NT2/D1 (cell line): ENCODE measurements at places on chromosomes 7 and 10.

GRCh38 chr7:76060842-76061241 lies 12.9 kb downstream of the MDH2 start:
- no peak for DNase-seq

DNA sequence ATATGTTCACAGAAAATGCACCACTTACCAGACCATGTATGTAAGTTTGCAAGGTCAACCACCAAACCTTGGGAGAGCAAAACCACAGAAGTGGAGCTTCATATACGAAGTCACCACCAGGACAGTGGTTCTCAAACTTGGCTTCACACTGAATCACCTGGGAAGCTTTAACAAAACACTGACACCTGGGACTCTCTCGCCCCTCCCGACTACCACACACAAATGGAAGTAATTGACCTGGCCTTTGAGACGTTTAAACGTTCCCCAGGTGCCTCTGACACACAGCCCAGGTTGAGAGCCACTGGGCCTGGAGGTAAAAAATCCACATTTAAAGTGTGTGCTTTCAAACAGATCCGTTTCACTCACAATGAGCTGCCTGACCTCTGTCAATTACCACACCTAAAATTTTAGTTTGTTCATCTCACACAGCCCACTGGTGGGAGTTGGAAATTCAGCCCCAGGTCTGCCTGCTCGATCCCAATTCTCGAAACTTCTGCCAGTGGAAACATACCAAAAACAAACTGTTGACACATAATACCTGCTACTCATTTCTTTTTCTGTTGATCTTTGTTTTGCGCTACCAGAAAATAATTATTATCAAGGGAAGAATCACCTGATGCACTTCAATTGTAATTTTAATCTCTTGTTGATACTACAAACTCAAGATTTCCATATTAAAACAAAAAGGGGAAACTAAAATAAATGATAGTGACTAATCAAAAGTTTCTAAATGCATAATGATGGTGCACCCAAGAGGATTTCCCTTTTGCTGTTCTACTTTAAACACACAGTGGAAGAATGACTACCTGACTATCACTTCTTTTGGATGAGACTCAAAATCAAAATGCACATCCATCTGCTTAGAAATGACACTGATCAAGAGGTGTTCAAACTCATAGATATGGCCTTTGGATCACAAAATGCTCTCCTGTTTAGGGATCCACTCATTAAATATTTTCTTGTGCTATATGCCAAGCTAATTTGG lies 26.6 kb downstream of the CDNF start:
- DNase-seq = no peak

DNA sequence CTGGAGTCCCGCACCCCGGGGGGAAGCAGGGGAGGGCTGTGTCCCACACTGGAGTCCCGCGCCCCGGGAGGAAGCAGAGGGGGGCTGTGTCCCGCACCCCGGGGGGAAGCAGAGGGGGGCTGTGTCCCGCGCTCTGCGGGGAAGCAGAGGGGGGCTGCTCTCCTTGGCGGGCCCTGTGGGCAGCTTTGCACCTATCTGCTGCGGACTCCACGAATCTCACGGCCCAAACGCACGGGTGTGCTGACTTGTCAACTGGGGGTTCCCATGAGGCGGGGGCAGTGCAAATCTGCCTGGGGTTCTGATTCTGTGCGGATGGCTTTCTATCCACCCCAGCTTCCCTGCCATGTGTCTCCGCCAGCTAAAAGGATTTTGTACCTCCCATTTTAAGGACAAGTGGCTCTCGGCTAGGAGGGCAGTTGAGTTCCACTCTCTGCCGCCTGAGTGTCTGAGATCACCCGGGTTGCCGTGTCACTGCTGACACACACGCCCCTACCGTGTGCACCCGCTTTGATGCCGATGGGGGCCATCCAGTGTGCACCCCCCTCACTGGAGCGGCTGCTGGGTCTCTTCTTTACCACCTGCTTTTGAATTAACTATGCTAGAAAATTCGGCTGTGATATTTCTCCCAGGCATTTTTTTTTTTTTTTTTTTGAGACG lies 20.5 kb downstream of the GPER1 start:
- DNase-seq = no peak

- DNase-seq = no peak
These were observed 204.1 kb downstream of the EBF3 start for GRCh38 chr10:129760003-129760315.

DNA sequence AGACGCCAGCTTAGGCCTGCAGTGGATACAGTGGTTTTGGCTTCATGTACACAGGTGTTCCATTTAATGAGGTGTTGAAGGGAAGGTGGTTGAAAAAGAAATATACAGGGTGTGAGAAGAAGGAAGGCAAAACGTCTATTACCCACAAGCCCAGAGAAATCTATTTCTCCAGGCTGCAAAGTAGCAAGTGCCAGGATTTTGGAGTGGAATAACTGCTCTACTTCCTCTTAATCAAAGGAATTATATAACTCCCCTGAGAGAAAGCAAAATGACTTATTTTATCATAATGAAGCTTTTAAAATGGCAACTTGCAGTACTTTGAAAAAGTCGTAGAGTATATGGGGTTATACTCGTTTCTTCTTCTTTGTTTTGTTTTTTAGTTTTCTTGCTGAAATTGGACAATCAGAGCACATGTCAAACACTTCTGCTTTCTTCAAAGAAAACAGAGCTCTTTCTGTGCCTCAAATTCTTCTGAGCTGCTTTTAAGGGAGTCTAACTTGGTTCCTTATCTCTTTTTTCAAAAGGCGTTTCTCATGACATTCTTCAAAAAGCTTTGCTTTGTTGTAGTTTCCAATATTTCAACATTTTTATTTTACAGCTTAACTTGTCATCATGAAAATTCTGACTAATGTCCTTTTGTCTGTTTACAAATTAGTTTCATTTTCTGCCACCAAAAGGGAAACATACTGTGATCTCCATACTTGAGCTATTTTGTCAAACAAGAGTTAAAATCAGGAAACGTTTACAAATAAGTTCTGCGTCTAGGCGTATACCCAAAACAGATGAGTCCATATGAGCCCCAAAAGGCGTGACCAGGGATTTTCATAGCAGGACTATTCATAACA lies 289.7 kb downstream of the FRMD4A start:
- no peak for DNase-seq

DNA sequence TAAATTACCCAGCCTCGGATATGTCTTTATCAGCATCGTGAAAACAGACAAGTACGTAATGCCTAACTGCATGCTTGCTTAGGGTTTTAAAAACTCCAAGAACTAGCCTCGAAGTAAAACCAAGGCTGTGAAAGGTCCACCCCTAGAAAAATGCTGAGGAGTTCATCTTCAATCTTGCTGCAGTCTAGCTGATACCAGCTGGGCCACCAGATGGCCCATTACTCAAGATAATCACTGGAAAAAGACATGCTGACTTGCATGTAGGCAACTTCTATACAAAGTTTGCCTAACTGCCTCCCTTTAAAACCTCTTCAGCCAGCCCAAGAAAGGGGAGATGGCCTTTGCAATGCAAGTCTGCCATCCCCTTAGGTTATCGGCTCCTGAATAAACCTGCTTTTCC lies 614.1 kb downstream of the GALNT17 start:
- DNase-seq = no peak

DNA sequence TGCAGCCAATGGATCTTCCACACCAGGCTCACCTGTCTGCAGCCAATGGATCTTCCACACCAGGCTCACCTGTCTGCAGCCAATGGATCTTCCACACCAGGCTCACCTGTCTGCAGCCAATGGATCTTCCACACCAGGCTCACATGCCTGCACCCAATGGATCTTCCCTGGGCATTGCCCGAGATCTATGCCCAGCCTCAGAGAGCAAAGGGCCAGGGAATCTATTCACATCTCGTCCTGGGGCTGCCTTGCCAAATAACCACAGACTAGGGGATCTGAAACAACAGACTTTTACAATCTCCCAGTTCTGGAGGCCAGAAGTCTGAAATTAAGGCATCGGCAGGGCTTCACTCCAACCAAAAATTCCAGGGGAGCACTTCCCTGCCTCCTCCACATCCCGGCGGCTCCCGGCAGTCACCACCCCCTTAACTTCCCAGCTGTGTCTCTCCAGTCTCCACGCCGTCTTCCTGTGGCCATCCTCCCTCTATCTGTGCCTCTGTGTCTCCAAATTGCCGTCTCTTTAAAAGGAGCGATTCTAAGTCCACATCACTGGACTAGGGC lies 92.4 kb upstream of the PPP2R2D start:
- DNase-seq = no peak

DNA sequence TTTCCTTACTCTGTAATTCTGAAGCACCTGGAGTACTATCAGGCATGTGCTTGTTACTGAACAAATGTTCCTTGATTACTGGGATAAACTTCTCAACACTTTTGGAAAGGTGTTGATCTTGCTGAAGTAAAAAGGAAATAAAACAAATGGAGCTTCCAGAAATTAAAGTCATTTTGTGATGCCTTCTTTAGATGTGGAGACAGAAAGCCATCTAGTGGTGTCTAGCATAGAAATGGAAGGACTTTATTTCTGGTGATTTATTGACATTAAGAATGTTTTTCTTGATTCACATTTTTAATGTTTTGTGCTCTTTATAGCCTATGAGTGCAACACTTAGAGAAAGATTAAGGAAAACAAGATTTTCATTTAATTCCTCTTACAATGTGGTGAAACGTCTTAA lies 1.4 kb downstream of the SFR1 start:
- no peak for DNase-seq

- no peak for DNase-seq
These were observed 47.0 kb downstream of the SRI start for GRCh38 chr7:88172842-88173241.

DNA sequence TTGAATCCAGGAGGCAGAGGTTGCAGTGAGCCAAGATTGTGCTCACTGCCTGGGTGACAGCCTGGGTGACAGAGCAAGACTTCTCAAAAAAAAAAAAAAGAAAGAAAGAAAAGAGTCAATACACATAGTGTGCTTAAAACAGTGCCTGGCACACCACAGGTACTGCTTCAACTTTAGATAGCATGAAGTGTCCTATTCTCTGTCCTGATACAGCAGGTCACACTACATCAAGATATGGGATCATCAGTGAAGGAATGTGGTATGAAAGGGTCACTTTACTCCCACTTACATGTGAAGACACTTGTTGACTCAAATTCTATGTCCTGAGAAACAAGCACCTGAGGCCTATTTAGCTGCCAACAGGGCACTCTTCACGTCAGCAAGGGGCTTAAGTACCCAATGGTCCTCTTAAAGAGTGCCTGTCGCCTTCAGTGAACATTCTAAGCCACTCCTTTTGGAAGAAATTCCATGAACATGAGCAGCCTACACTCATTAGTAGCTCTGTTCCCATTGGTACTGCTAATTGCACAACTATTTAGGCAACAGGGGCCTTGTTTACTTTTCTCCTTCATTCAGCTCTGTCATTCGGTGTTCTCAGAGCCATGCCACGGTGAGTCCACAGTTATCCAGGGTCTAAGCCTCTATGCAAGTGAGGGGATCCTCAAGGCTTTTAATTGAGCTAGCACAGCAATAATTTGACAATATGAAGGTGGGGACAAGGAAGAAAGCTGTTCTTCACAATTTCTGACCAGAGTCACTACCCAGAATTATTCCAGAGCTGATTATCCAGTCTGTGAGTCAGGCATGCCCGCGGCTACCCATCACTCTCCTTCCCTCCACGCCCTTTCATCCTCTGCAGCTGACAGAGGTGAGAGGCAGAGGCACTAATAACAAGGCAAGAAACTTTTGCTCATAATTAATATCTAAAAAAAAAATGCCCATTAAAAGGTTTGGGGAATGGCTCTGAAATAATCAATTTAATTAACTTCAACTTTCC lies 56.6 kb upstream of the PTN start:
- DNase-seq = no peak

- DNase-seq = no peak
These were observed 43.2 kb downstream of the DPYSL4 start for GRCh38 chr10:132229834-132230556.

DNA sequence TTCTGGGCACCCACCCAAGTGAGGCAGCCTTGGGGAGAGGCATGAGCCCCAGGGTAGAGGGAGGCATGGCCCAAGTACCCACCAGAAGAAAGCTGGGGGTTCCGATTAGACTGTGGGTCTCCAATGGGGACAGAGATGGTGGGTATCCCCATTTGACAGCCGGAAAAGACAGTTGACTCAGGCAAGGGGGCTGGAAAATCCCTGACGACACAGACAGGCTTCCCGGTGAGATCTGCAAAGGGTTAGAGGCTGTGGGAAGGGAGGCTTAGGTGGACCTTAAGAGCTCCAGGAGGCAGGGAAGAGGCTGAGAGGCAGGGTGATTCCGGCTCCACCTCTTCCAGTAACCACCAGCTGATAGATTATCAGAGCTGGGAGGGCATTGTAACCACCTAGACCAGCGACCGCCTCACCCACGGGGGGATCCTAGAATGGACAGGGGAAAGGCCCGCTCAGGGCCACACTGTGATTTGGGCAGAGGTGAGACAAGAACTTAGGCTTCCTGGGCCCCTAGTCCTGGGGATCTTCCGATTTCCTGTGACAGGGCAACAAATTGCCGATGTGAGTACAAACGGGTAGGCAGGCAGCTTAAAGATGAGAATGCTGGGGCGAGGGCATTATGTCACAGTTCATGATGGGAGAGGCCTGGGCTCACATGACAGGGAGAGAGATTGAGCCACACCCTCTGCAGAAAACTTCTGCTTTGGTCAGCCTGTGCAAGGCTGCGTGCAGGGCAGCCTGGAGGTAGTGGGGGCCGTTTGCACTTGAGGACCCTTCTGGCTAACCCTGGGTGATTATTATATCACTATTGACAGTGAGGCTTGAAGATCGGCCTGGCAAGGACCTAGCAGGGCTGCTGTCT lies 5.4 kb downstream of the TBATA start:
- DNase-seq = no peak

DNA sequence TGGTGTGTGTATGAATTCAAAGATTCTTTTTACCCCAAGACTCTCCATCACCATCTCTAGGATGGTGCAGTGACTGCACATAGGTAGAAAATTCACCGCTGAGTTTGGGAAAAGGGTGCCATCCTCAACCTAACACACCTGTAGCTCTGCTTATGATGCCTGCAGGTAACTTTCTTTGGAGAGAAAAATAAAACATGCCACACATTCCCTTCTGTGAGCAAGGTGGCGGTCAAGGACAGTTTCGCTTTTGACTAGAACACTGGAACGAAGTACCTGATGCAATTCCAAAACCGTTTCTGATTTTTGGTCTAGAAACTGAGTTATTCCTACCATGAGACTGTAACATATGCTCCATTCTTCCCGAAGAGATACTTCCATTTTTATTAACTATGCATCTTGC lies 205.6 kb downstream of the FGFR2 start:
- no peak for DNase-seq

- no peak for DNase-seq
These were observed 146.9 kb upstream of the RAB11FIP2 start for GRCh38 chr10:118193642-118194041.

GRCh38 chr7:74454021-74454924 lies 567 bp downstream of the GTF2IRD1 start:
- no peak for DNase-seq

DNA sequence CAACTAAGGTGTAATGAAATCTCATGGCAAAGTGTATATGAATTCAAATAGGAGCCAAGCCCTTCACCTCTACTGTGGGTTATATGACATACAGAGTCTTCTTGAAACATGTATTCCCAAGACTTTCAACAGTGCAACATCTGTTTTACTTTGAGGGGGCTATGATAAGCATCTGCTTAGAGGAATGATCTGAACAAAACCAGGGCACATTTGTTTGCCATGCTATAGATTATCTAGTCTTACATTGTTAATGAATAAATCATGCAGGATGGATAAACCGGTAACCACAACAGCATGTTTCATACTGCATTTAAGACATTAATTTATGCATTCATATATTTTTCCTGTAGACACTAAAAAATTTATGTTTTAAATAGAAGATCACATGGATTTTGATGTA lies 1021.9 kb downstream of the LRMDA start:
- no peak for DNase-seq
